ENCODE measurements at places on chromosomes 4 and X.

DNA sequence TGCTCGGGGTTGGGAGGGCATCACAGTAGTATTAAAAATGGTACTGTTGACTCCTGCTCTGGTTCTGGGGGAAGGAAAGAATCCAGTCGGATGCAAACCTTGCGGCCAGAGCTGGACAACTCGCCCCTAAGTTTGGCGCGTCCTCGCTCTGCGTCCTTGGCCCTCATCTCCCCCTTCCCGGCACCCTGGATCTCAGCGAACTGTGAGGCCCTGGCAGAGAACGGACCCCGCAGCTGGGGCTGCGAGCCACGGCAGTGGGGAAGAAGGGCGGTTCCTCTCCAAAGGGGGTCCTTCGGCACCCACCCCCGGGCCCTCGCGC lies 14.0 kb downstream of the ARHGEF6 start:
- DNase-seq: peak; percentile 23

DNA sequence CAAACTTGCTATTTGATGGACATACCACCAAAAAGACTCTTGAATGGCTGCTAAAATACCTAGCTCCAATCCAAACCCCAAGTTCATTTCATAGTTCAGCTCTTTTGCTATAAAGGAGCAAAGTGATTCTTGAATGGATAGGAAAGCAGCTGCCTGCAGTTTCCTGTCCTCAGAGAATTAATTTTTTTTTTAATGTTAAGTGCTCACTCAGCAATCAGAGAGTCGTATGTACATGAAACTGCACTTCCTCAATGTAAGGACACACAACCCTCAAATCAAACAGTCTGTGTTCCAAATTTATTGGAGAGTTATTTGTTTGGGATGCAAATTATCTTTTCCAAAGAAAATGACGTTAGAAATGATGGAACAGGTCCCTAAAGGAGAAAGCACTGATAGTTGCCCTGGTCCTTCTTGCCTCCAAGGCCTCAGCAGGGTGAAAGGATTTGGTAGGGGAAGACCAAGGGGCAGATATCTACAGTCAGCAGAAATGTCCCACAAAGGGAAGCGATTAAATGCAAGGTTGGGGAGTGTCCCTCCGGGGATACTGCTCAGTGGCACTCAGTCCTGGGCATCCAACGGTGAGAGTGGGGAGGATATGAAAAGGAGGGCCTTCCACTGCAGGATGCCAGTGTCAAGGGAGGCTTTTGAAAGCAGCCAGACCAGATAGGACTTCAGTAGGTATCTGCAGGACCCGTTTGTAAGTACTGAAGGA lies 67.2 kb upstream of the RASGEF1B start:
- no peak for DNase-seq

DNA sequence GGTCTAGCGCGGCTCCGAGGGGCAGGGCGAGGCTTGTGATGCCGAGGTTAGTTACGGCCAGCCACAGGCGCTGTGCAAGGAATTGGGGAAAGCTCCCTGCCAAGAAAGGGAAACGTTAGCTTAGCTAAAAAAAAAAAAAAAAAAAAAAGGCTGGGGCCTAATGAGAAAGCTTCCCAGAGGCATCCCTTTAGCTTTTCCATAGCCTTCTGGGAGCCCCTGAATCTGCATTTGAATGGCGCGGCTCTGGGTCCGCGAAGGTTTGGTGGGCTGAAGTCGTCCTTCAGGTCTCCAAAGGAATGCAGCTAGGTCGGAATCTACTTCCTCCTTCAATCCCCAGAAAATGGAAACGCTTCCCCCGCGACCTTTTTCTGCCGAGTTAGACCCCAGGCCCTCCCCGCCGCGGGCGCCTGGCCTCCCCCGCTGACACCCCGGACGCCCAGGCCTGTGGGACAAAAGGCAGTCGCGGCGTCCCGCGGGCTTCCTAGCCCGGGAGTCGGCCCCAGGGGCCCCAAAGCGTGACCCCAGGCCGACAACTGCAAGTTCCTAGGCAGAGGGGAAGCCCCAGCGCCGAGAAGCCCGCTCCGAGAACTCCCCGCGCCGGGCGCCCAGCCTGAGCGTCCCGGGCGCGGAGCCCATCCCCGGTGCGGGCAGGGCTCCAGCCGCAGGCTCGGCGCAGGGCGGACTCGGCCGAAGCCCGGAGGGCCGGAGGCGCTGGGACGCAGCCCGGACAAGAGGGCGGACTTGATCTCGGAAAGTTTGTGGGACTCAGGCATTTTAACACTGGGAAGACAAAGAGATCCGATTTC lies 605 bp upstream of the FAT1 start:
- DNase-seq: no peak

- DNase-seq: no peak
Observed at GRCh38 chr4:8473920-8474590, 33.5 kb downstream of the TRMT44 start.

GRCh38 chrX:48086082-48086481 lies 14.6 kb upstream of the ZNF630 start:
- DNase-seq: no peak

DNA sequence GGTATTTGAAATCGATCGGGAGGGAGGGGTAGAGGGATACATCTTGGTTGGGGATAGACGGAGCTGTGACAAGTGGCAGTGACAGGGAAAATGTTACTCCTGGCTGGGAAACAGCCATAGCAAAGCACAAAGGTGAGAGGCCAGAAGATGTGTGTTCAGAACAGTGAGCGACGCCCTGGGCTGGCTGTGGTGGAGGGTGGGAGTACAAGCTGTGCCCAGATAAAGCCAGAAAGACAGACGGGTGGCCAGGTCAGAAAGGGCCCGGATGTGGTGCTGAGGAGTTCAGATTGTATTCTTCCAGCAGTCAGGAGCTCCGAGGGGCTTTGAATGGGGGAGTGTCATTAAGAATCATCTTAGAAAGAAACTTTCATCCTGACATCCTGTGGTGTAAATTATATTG lies 27.9 kb downstream of the CCDC149 start:
- DNase-seq: no peak

DNA sequence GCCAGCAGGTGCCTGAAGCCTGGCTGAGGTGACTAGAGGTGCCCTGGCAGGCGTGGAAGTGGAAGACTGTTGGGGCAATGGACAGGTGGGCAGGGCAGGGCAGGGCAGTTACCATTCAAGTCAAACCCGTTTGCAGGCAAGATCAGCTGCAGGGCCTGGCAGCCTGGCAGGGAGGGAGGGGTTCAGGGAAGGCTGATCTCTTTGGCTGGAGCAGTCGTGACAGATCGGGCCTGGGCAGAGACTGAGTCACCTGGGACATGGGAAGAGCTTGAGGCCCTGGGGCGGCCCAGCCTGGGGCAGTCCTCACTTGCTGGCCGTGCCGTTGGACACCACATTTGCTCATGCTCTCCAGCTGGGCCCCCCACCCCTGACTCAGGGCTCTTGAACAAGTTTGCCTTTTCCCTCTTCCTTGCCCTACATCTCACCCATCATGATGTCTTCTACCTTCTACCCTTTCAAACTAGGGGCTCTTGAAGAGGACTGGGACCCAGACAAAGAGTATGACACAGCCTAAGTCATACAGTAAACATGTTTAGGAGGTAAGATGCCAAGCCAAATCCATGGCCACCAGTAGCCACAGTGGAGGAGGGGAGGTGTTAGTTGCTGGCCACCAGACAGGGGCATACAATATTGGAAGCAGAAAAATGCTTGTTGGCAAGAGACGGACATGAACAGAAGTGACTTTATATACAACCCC lies 2.0 kb upstream of the ZNF185 start:
- DNase-seq: no peak

DNA sequence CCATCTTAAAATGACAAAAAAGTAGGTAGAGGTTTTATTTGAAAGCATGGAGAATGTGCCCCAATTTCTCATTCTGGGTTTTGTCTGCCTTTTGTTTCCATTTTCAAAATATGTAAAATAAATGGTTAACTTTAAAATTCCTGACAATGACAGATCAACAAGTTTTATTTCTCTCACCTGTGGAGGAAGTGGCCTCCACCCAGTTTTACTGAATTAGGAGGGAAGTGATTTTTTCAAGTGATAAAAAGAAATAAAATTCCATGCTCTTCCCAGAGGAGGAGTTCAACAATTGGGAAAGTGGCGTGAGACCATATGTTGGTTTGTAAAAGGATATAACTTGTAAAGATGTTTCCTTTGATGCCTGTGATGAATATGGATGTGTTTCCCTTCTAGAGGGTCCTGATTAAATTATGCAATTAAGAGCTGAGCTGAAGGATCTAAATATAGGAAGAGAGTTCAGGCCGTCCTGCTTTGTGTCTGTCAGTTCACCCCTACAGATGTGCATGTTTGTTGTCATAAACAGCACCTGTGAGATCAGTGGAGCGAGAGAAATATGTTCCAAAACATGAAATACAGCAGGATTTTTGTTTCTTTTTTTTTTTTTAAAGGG lies 19.5 kb downstream of the SMAD1 start:
- DNase-seq: no peak

- no peak for DNase-seq
Observed at GRCh38 chr4:144574509-144574908, 71.4 kb upstream of the HHIP start.

DNA sequence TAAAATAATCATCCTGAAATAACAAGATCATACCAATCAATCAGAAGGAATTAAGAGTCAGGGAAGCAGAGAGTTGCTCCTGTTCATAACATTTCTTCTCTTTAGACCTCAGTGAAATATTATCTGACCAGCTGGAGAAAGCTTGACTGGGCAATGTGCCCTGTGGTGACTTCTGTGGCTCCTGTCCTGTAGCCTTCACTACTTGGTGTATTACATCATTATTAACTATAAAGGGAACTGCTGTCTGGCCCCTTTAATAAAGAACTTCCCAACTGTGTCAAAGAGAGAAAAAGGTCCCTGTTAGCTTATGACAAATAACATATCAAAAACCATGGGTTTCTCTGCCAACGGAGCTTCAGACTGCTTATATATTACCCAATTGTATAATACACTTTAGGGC lies 18.0 kb downstream of the OPHN1 start:
- no peak for DNase-seq

Measured in GM13977 (cell line).